PC-3 (cell line): ENCODE measurements at places on chromosomes 7 and 10. TPM values are rescaled to one million over a fixed set of nuclear protein-coding genes. Genes with fewer than 3 reads are reported as not detected.

DNA sequence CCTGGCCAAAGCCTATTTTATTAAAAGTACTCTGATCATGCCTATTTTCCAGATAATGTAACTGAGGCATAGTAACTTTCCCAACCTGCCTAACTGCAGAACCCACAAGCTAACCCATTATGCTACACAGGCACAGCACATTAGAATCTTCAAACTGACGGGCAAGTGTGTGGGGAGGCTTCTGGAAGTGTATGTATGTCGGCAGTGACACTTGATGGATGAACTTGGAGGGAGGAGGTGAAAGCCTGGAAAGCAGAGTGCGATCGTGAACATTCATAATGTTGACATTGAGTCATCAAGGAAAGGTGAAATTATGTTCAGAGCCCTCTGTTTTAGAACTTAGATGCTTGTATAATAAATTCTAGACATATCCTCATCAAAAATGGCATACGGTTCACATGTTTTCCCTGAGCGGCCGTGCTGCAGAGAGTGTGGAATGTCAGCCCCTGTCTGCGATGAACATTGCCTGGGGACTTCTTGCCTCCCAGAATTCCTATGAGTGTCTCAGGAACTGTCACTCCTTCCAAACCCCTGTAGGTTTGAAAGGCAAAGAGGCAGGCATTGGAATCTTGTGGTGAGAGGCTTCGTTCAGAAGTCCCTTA lies 102.4 kb downstream of the SLIT1 start:
- peak; percentile 21 for DNase-seq

GRCh38 chr7:102080019-102080433 lies 206.6 kb upstream of the SH2B2 start:
- no peak for DNase-seq

The ZSCAN21 gene
- total RNA-seq, result 4.7 and 7.3 TPM in 2 replicates

DNA sequence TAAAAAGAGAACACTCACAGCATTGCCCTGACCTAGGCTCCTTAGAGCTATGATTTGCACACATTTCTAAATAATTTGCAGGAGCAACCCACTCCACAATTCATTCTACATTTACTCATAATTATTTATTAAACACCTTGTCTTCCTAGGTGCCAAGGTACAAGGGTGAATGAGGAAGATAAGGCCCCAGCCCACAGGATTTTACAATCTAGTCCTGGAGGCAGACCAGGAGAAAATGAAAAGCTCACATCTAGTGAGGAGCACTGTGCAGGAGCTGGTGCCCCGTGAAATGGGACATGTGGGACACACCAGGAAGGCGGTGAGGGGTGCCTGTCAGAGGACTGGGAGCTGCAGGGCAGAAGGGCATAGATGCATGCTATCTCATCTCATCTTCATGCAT lies 59.7 kb upstream of the LRRC18 start:
- no peak for DNase-seq

The XRCC2 gene
- 13.6 and 18.7 TPM in 2 replicates for total RNA-seq

DNA sequence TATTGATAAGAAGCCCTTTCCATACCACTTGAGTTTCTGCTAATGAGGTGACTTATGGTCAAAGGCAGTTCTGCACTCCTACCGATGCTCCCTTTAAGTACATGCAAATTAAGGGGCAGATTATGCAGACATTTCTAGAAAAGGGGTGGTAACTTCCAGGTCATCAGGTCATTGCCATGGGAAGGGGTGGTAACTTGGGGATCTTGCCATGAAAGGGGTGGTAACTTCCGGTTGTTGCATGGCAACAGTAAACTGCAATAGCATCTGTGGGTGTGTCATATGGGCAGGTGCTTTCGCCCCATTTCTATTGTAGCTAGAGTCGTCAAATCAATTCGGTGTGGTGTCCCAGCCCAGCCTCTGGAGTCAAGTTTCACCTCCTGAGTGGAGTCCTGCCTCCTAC lies 150.9 kb downstream of the UBE2H start:
- DNase-seq, result no peak

DNA sequence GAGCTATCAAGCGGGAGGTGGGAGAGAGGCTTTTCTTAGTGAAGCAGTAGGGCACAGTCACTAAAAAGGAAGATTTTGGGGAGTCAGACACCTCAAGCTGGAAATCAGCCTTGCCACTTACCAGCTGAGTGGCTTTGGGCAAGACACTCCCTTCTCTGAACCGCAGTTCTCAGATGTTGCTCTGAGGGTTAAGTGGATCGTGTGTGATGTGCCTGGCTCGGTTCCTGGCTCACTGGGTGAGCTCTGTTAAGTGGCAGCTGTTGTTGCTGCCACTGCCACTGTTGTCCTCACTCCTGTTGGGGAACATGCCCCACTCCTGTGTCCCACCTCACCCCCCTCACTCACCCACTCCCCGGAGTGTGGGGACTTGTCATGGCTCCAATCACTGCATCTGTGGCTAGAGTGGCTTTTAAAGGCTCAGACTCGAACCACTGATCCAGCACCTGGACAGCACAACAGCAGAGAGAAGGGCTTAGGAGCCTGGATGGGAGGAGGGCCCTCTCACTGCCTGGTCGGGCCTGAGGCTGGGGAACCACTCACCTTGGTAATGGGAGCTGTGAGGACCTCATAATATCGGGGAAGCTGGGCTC lies 20.0 kb downstream of the PYROXD2 start:
- DNase-seq, result no peak

GRCh38 chr7:6589829-6590644 lies at the start of gene INTS15:
Gene INTS15, plus strand, starts transcription at chr7:6590021. Its CDS starts 263 bp downstream, at chr7:6590284.
- DNase-seq, result peak; percentile 86

DNA sequence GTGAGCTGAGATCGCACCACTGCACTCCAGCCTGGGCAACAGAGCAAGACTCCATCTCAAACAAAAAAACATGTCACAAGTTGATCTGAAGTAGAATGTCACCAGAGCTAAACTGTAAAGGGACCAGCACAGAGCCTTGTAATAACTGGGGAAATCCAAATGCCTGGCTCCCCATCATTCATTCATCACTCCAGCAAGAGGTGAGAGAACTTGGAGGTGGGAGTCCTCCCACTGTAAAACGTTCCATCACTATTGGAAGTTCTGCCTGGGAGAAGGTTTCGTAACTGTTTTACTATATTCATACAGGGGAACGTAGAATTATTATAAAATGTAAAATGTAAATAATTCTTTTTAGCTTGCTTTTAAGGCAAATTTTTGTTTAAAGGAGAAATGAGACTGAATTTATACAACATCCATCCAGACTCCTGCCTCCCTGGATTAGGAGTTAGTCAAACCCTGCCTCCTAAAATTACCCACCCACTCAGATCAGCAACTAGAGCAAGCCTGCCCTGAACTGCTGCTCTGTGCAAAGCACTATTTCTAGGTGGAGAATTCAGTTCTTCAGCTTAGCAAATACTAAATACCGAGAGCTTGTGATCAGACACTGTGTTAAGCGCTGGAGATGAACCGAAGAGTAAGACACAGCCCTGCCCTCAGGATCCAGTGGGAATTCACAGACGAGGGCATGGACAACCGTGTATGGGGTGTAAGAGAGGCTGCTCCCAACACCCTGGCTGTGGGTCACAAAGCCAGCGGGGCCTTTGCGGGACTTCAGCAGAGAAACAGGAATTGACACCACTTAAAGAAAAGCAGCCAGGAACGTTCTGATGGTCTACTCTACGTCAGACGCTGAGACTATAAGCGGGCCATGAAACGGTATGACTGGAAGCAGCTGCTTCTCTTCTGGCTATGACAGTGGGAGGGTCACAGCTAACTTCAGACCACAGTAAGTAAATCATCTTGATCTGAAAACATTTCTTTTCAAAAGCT lies 208.3 kb downstream of the ZMYND11 start:
- DNase-seq, result no peak

DNA sequence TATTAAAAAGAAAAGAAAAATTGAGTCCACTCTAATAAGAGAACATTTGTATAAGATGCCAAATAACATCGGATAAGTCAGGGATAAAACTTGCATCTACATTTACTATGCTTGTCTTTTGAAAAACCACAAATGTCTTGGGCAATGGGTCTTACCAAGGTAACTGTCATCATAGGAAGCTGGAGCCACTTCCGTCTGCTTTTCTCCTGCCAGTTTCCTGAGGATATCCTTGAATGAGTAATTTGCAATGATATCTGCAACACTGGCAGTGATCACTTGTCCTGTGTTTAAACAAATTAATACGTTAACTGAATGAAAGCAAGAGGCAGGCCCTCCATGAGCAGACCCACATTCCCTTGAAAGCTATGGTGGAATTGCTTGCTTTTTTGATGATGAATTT lies 47.3 kb downstream of the ITGA8 start:
- DNase-seq, result peak; percentile 15

- DNase-seq, result peak; percentile 87
These were observed 537 bp upstream of the MRPS24 start for GRCh38 chr7:43869867-43870240.

The PON3 gene
- not detected in 2 replicates for total RNA-seq

DNA sequence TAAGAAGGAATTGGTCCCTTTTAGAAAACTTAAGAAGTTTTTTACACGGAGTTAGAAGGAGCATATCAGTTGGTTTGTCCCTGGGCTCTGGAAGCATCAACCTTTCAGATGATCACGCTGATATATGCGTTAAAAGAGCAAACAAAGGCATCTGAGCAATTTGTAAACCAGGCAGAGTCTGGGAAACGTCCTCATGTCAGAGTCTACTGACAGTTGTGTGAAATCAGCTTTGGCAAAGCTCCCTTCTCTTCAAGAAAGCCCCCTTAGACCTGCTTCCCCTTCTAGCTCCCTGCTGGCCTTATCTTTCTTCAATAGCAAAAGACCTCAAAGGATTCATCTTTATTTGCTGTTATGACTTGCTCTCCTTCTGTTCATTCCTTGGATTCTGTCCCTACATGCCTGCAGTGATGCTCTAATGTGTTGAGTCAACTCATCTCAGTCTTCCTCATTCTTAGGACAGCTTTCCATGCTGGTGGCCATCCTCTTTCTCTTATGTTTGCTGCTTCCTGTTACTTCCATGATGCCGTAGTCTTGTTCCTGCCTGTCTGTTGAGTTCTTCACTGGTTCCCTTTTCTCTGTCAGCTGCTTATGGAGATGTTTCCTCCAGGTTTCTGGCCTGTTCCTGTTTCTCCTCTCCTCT lies 106.5 kb upstream of the BMPER start:
- DNase-seq, result no peak

The ASZ1 gene
- not detected in 2 replicates for total RNA-seq

GRCh38 chr7:139431459-139431858 lies 52.0 kb downstream of the KLRG2 start:
- DNase-seq, result no peak

DNA sequence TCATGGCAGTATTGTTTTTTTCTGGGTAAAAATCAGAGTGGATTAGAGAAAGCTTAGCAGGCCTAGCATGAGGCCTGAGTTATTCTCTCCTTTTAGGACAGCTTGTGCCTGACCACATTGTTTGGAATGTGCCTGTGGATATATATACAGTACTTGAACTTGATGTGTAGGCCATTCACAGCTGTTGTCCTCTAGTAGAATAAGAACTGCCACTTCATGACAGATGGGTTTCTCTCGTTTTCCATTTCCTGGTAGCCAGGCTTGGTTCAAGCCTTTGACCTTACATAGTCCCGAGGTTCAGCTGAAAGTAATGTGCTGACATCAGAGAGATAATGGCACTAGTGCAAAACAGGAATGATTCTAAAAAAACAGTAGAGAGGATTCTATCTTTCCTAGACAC lies 473.9 kb downstream of the AUTS2 start:
- DNase-seq, result no peak

GRCh38 chr7:46011059-46011458 lies 90.0 kb upstream of the IGFBP3 start:
- no peak for DNase-seq

GRCh38 chr7:133434246-133434865 lies 181.5 kb downstream of the EXOC4 start:
- peak; percentile 30 for DNase-seq

The ERVW-1 gene
- not detected in 2 replicates for total RNA-seq

GRCh38 chr7:136709876-136710275 lies 158.6 kb upstream of the CHRM2 start:
- DNase-seq, result no peak

- DNase-seq, result peak; percentile 32
These were observed 248.3 kb downstream of the EBF3 start for GRCh38 chr10:129715805-129716204.

- no peak for DNase-seq
These were observed 1033.8 kb downstream of the NRG3 start for GRCh38 chr10:82908751-82909150.

GRCh38 chr7:81195033-81195432 lies 276.2 kb upstream of the SEMA3C start:
- no peak for DNase-seq

DNA sequence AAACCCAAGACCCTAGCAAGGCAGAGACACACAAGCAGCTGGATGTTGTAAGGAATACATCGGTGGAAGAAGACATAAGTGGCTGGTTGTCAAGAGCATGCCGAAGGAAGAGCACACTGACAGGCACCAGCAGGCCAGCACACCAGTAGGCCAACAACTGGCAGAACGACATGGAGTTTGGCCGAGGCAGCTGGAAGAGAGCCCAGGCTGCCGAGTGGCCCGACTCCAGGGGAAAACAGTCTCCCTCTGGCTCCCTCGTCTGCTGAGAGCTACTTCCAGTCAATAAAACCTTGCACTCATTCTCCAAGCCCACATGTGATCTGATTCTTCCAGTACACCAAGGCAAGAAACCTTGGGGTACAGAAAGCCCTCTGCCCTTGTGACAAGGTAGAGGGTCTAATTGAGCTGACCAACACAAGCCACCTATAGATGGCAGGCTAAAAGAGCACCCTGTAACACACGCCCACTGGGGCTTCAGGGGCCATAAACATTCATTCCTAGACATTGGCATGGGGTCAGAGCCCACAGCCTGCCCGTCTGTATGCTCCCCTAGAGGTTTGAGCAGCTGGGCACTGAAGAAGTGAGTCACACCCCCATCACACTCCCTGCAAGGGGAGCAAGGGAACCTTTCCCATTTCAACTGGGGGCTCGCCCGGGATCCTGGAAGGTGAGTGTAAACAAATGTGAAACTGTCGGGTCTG lies 14.7 kb upstream of the TNS3 start:
- DNase-seq, result peak; percentile 27

DNA sequence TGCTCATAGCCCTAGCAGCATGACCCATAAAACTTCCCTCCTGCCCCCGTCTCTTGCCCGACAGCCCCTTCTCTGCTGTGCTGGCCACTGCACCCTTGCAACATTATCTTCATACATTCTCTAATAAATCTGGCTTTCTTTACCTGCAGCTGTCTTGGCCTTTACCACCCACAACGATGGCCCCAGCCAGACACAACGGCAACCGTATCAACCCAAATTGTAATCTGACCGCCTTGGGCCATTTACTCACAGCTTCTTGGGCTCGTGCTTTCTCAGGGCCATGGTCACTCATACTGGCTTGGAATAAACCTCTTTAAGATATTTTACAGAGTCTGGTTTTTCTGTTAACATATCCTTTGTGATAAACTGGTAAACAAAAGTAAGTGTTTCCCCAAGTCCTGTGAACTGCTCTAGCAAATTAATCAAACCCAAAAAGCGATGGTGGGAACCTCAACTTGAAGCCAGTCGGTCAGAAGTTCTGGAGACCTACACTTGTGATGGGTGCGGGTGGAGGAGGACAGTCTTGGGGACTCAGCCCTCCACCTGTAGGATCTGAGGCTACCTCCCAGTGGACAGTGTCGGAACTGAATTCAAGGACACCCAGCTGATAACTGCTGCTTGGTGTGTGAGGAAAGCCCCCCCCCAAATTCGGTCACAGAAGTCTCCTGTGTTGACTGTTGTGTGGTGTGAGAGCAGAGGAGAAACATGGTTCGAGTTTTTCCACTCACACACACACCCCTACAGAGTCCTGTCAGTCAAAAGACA lies 87.6 kb upstream of the ATP6V0A4 start:
- DNase-seq, result peak; percentile 34
